ENCODE measurements at places on chromosomes 4 and X. TPM values are rescaled to one million over a fixed set of nuclear protein-coding genes. Genes with fewer than 3 reads are reported as not detected.

- DNase-seq: no peak
These were observed 3.2 kb upstream of the LRCH2 start for GRCh38 chrX:115237056-115237455.

DNA sequence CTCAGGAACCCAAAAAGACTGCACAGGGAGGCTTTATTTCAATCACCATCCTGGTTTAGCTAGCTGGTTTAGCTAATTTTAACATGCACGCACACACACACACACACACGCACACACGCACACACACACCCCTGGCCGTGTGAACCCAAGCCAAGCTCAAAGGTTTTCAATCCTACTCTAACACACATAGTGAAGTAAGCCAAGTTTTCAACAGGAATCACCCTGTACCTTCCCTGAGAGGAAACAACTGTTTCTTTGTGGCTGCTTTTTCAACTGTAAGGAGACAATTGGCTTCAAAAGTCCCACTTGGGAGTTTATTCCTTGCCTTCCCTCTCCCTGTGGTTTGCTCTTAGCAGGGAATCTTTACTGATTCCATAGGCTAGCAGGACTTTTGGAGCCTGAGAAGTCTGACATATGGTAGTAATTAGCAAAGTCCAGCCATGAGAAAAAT, 98.9 kb upstream of the BMP3 start:
- no peak for DNase-seq

DNA sequence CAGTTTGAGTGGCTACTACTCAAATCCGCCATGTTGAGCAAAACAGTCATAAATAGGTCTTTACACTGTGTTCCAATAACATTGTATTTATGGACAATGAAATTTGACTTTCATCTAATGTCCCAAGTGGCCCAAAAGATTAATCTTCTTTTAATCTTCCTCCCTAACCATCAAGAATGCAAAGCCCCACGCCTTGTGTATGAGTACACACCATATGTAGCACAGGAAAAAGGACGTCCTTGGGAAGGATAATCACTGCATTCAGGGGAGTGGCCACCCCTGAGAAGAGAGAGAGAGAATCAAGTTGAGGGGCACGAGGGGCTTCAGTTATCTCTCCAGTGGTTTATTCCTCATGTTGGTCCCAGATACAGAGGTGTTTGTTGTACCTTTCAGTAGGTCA, 33.1 kb downstream of the RBM47 start:
- DNase-seq: no peak

GRCh38 chr4:73152893-73153292, 83.4 kb upstream of the COX18 start:
- DNase-seq: no peak

The GUCY1B1 gene
- total RNA-seq: 18.1 TPM

Data from lower lobe of right lung (tissue), 2 donors.